ENCODE measurements at places on chromosomes 6 and 20. TPM values are rescaled to one million over a fixed set of nuclear protein-coding genes. Genes with fewer than 3 reads are reported as not detected.

DNA sequence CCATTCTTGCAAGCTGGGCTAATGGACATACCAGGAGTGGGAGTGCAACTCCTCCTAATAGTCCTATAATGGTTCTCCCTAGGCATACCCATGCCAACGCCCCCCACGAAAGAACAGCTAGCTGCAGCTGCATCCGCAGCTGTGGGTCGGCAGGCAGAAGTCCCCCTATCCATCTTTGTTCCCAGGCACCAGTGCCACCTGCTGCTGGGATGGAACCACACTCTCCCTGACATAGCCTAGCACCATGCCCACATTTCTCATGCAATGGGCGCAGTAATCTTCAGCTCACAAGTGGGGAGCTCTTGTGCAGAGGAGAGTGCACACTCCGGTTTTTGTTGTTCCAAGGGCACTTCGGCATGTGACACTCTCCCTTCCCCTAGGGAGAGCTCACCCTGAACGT is 567.8 kb downstream of the GRIK2 start:
- DNase-seq = no peak

- DNase-seq = no peak
Measured at GRCh38 chr20:32397567-32398084, 39.5 kb downstream of the ASXL1 start.

CTAGE9 gene
- total RNA-seq = not detected

DNA sequence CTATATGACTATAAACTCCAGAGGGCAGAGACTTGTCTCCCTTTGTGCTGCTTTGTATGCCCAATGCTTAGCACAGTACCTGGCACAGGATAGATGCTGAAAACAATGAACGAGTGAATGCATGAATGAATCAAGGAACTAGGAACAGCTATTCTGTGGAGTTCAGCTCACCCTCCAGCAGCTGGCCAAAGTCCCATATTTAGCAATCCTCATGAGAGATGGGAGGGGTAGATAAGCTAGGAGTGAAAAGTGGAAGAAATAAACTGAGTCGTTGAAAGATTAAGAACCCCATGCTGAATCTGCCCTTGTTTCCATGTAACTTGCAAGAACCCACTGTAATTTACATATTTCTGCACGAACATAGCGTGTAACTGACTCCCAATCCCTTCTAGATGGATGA is 106.5 kb downstream of the MAFB start:
- DNase-seq = no peak

DNA sequence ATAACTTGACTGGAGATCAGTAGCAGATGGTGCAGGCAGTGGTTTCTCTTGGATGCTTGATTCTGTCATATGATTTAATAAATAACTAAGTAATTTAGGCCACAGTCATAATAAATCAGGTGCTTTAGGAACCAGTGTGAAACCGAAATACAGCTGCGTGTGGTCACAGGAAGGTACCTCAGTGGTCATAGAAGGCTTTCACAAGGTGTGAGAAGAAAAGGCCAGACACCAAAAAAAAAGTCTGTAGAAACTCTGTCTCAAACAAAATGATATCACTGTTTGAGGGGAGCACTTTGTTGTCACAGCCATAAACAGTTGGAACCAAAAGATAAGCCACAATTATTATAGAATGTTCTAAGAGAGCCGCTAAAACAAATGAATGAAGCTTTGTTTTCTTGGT is 56.5 kb downstream of the ARMC2 start:
- no peak for DNase-seq

DNA sequence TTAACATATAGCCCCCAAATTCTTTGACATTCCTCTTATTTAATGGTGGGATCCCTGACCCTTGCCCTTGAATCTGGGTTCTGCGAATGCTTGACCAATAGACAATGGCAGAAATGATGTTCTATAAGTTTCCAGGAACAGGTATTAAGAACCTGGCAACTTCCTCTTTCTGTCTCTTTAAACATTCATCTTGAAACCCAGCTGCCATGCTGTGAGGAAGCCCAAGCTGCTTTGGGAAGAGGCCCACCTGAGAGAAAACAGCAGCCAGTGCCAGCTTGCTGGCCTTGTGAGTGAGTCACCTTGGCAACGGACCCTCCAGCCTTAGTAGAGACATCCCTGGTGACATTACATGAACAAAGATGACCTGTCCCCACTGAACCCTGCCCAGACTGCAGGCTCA is 45.2 kb upstream of the RALY start:
- no peak for DNase-seq

GRCh38 chr6:119105282-119105681 is 26.8 kb upstream of the FAM184A start:
- DNase-seq = no peak

GRCh38 chr6:42228305-42228704 is 10.6 kb upstream of the MRPS10 start:
- DNase-seq = no peak

DEFB124 gene
- total RNA-seq = not detected

DEFB113 gene
- total RNA-seq = not detected

SLC35D3 gene
- total RNA-seq = 0.42 TPM

PPDPF gene
- 94.2 TPM for total RNA-seq

DNA sequence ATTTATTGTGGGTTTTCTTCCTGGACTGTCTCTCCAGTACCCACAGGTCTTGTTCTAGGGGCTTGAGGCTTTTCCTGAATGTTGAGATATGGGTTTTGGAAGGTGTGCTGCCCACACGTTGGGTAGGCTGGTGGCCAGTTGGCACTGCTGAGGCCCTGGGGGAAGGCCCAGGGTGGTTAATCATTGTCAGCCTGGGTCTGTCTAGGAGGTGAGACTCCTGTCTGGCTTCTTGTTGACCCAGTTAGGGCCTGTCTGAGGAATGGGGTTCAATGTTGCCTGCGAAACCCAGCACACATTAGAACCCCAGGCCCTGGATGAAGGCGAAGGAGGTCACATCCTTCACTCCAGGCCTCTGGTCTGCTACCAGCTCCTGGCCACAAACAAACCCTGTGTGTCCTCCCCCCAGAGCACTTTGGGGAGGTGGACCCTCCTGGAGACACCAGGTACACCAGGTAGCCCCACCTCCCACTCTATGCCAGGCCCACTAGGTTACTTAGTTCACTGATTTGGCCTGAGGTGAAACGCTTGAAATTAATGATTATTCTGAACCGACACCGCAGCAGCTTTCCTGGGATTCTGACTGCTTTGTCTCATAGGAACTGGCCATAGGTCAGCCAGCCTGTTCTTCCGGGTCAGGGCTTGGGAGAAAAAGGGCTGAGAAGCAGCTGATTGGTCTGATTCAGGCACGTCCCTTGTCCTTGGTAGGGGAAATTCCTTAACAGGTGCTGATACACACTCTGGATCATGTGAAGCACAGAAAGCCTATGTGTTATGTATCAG is 15.2 kb downstream of the DNMT3B start:
- DNase-seq = peak; percentile 30

DNA sequence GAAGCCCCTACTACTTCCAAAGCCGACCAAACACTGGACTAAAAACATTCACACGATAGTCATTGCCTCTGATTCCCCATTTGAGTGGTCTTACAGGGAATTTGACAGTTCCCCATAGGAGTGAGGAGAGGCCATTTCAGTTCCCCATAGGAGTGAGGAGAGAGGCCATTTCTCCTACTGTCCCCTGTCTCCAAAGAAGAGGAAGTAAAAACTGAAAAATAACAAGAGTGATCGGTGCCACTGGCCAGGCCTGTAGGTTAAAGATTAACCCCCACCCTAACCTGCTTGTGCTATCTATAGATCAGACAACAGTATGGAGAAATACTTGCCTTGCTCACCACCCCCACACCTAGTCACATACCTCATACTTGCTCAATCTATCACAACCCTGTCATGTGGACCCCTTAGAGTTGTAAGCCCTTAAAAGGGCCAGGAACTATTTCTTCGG is 204.0 kb upstream of the MOCS1 start:
- DNase-seq = no peak

C4B gene
- total RNA-seq = 1.9 TPM

DNA sequence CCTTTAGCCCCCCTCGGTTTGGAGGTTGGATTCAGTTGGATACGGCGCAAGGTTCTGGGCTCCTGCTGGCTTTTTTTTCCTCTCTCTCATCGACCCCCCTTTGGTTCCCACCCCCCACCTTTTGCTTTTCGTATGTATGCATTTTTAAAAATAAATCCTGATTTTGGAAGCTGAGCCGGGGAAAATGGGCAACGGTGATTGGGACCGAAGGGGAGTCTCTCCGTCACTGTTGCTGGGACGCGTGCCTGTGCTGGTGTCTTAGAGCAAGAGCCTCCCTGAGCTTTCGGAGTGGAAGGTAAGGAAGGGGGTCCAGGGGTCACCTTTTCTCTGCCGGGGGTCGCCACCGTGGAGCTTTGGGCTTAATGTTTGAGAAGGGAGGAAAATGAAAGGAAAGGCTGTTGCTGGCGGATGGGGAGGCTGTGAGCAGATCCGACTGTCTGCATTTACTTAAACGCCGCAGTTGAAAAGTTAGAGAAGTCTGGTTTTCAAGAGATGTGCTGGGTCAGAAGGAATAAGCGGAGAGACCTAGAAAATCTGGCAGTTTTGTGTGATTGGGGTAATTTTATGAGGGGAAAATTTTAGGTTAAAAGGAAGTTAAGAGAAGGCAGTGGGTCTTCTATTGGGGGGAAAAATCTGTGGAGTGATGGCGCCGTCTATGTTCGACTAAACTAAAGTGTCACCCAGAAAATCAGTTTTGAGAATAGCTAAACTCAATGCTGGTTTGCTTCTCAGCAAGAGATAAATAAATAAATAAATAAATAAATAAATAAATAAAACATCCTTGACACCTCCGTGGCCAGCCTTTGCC is 828 bp downstream of the ADGRB3 start:
- DNase-seq = no peak

ZNF334 gene
- 9.1 TPM for total RNA-seq

GRCh38 chr6:7933794-7934193 is 23.2 kb upstream of the TXNDC5 start:
- no peak for DNase-seq

- no peak for DNase-seq
Measured at GRCh38 chr6:92427453-92427852, 991.9 kb downstream of the EPHA7 start.

NRN1 gene
- total RNA-seq = 0.63 TPM

DNA sequence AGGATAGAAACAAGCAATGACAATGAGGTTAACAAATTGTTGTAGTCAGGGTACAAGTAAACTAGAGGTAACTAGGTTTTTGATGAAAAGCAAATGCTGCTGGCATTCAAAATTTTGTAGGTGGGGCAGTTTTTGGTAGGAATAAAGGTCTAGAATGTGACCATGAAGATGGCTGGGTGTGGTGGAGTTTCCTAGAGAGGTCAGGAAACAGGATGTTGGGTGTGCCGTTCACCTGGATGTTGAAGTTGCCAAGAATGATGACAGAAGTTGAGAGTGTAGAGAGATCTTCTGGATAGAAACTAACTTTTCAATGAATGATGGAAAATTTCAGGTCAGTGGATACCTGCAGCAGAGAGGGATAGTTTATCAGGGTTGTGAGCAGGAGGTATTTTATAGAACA is 22.7 kb downstream of the MAPK14 start:
- DNase-seq = no peak

GRCh38 chr6:156790711-156791319 is 13.6 kb downstream of the ARID1B start:
- no peak for DNase-seq

GRCh38 chr6:35787266-35788218 is 6.7 kb downstream of the CLPSL1 start:
- peak; percentile 65 for DNase-seq

GRCh38 chr6:69953491-69953890 is 87.1 kb downstream of the COL19A1 start:
- no peak for DNase-seq

GRCh38 chr6:156125844-156126243 is 651.3 kb upstream of the ARID1B start:
- DNase-seq = no peak

DNA sequence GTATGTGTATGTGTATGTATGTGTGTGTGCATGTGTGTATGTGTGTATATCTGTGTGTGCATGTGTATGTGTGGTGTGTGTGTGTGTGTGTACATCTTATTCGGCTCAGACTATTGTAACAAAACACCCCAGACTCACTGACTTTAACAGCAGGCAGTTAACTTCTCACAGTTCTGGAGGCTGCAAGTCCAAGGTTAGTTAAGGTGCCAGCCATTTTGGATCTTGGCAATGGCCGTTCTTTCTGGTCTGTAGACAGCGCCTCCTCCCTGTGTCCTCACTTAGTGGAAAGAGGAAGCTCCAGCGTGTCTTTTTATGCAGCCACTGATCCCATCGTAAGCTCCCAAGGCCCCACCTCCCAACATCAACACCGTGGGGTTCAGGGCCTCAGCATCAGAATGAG is 128.3 kb upstream of the THBS2 start:
- no peak for DNase-seq

DNA sequence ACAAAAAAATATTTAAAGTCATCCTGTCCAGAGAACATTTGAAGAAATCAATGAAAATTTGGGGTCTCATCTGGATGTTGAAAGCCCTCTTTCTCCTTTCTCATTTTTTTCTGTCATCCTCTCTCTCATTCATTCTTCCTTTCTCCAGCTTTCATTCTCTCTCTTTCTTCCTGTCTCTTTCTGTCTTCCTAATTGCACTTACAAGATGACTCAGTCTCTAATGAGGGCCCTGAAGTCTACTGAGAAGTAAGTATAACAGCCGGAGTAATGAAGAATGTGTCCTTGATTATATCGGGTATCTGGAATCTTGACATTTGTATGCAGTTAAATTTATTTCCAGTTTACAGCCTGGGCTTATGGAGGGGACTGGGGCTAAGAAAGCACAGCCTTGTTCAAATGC is 232.2 kb upstream of the SULF2 start:
- DNase-seq = no peak

- no peak for DNase-seq
Measured at GRCh38 chr6:84569882-84570281, 194.5 kb downstream of the TBX18 start.

DNA sequence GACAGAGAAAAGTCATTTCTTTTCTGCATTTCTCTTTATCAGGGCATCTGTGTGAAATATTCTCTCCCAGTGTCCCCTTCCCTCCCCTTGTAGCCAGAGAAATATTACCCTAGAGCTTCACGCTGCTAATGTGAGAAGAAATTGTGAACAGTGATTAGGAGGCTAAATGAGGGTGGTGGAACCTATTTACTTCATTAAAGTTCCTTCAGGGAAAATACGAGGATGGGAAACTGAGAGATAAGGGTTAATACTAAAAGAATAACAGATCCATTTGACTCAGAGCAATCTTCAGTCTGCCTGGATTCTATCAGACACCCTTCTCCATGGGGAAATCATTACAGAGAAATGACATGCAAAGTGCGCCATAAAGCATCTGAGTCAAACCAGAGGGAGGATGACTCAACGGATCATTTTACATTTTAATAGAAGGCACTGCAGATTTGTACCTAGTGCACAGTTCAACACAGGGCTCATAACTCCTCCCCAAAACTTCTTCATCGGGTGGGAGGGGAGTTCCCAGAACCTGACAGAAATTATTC is 131.3 kb downstream of the GJA10 start:
- no peak for DNase-seq

DNA sequence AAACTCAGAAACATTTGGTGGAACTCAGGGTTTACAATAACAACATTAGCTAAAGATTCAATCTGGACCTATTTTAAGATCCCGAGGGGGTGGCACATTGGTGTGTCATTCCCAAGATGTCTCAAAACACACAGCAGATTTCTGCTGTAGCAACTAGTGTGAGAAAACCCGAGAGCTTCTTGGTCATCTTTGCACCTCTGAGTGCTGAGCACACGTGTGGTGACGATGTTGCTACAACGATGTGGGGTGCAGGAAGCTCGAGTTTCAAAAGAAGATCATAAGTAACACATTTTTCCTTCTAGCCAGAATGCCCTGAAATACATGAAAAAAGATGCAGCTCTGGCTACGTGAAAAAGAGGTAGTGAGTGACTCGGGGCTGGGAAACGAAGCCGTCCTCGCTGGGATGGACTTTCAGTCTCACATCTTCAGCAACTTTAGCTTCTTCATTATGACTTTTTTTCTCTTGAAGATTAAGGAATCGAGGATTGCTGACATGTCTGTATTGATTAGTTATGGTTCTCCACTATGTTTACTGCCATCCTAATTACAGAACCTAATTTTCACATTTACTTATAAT is 1.5 kb downstream of the RAMACL start:
- DNase-seq = no peak

Measured in H7 (cell line).